ENCODE measurements at places on chromosomes 7 and 10.

GRCh38 chr10:56318816-56319215 lies 42.2 kb downstream of the ZWINT start:
- no peak for DNase-seq

DNA sequence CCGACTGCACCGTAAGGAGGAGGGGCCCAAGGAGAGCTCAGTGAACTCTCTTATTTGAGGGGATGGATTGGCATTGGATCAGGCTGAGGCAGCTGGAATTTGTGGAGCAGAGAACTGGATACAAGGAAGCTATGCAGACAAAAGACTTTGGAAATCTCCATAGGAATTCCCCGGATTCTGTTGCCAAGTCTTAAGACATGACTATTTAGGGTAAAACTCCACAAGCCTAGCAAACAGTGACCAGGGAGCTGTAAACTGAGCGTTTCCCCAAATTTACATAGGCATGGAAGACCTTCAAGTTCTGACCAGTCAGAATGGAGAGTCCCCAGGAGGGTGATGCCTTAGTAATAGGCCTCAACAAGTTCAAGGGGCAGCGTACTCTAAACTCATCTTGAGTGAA lies 82.5 kb upstream of the PCBD1 start:
- no peak for DNase-seq

GRCh38 chr7:4610768-4611467 lies 71.2 kb upstream of the FOXK1 start:
- peak; percentile 64 for DNase-seq

GRCh38 chr7:121891731-121892130 lies 18.8 kb downstream of the PTPRZ1 start:
- DNase-seq: no peak

- DNase-seq: no peak
These were observed 184.5 kb upstream of the SHH start for GRCh38 chr7:155996718-155997280.

DNA sequence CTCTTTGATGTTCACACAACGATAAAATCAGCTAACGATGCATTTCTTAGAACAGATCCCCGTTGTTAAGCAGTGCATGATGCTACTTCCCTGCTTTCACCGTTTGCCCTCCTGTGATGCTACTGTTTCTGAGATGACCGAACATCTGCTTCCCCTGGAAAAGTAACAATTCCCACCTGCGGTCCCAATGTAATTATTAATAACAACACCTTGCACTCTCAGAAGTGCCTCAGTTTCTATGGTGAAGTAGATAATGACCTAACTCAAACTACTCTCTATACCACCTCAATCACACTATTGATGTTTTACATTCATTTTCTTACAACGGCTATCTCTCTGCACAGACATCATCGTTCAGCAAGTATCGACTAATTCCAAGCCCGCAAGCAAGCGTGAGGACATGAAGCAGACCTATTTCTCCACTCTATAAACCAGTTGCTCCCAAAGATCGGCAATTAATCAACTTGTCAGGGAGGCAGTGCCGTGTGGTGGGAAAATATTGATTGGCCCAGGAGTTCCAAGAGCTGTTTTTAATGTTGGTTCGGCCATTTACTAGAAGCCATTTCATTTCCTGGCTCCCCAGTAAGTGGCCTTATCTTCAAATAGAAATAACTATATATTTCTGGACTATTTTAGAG lies 42.7 kb downstream of the FAM107B start:
- no peak for DNase-seq

Data from CD8-positive, alpha-beta memory T cell (primary cell).